ENCODE measurements at places on chromosomes 6 and 20.

GRCh38 chr6:148222846-148223245 is 119.8 kb upstream of the SASH1 start:
- DNase-seq: no peak

DNA sequence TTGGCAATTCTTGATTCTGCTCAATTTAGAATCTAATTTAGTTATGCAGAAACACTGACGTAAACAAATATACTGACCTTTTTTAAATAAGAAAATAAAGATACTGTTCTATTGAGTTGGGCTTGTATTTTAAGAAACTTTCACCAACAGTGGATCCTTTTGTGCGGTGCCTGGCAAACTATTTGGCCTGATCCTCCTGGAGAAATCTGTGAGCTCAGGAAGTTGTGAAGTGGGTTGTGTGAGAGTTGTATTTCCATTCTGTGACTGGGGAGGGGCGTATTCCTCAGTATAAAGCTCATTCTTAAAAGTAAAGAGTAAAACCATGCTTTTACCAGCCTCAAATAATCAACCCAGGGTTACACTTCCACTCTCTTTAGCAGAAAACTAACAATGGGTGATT is 85.6 kb downstream of the SEL1L2 start:
- DNase-seq: no peak

DNA sequence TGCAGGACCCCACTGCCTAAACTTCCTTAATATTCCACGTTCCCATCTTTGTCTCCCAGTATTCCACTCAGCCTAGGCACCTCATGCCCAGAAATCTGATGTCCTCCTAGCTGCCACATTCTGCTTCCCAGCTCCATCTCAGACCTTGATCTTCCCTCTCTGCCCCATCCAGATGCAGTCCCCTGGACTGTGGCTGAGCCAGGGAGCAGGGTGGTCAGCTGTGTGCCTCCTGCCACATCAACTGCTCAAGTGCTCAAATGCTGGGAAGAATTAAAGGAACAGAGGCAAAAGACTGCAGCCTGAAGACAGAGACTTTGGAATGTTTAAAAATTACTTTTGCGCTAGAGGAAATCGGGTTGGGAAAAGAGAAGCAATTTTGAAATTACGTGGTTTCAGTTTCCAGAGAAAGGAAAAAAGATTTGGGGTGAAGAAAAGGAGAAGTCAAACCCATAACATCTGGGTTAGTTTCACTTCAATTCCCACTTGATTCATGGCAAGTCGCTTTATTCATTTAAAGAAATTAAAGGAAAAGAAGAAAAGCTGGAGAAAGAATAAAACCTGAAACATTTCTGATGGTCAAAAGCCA is 704.8 kb downstream of the PTPRT start:
- no peak for DNase-seq

DNA sequence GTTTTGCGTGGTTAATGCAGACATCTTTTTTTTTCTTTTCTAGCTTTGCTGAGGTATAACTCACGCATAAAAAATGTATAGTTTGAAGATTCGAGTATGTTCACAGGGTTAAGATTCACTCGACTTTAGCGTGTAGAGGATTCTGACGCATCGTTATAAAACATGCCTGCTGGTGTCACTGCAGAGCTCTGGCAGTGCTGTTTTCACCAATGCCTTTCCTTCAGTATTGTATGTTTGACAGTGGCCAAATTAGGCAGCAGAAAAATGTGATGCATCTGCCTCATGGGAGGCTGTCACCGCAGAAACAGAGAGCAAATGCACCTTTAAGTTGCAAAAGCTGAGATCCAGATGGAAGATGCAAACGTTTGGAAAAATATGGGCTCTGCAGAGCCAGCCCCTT is 18.0 kb upstream of the SIRPB2 start:
- peak; percentile 6 for DNase-seq

DNA sequence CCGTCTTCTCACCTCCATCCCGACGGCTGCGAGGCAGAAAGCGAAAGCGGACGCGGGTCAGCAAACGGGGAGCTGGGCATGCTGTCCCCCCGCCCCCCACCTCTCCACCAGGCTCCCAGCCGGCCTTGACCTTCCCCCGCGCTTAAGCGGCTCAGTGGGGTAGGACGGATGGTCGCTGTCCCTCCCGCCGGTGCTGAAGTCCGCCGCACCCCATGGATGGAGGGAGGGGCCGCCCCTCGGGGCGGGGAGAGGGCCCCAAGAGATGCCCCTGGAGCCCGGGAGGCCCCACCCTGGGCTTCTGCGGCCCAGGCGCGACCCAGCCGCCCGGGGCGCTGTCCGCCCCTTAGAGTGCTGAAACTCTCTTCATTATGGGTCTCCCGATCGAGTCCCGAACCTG is at the start of gene KCNB1:
Gene KCNB1 (minus strand): TSS at position 48 of the 397 bp plus-strand sequence. CDS start 188 bp downstream, outside the sequence.
- DNase-seq: peak; percentile 76

GRCh38 chr6:53960311-53960710 is 150.9 kb upstream of the MLIP start:
- DNase-seq: peak; percentile 35

DNA sequence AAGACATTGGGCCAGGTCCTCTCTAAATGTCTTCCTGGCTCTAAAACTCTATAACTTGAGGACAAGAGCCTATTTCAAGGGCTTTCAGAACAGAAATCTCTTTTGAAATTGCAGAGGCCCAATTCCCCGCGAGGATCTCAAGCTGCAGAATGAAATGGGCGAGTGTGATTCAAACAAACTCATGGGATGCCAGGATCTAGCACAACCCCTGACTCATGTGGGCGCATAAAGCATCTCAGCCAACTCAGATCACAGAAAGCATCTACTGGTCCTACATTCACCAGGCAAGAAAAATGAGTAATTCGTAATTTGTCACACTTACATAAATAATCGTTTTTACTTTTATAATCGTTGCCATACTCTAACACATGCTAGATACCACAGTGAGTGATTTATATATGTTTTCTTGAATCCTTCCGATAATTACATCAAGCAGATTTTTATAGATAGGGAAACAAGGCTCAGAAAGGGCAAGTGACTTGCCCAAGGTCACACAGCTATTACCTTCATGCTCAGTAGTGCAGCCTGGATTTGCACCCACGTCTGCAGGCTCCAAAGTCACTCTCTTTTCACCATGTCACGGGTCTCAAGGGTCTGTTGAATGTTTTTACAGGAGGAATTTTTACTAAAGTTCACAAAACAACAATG is 26.2 kb downstream of the FOXF2 start:
- no peak for DNase-seq

DNA sequence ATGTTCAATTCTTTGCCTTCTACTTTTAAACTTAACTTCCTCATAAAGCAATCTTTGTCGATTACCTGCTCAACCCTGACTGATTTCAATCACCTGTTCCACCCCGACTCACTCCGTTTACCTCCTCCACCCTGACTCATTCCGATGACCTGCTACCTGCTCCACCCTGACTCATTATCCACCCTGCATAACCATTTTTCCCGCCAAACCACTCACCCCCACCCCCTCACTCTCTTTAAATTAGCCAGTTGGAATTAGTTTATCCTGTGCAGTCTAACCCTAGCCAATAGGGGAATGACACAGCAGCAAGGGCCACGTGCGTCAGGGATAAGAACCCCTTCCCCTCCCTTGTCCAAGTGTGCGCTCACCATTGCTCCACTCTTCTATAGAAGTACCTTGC is 56.7 kb upstream of the MRAP2 start:
- no peak for DNase-seq

DNA sequence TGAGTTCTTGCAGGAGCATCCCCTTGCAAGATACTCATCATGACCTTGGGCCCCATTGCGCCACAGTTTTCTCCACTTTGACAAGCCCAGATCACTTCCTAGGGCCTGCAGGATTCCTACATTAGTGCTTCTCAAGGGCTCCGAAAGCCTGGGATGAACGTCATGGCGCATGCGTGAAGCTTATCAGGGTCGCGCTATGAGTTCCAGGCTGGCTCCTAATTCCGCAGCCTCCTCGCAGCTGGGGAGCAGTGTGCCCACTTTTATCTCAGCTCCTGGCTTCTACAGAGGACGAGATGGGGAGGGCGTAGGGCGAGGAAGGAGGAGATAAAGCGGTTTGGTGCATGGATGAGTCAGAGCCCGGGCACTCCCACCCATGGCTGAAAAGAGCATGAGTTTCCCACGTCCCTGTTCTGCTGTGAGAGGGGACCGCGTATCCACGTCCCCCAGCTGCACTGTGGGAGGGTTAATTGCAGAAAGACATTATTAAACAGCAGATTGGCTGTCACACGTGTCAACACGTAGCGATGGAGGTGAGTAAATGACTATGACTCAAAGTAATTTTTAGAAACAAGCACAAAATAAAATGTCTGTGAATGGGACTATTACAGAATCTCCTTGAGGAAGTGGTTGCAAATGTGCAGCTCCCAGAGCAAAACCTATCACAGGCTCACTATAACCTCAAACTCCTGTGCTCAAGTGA is 72.9 kb upstream of the DSP start:
- DNase-seq: no peak

DNA sequence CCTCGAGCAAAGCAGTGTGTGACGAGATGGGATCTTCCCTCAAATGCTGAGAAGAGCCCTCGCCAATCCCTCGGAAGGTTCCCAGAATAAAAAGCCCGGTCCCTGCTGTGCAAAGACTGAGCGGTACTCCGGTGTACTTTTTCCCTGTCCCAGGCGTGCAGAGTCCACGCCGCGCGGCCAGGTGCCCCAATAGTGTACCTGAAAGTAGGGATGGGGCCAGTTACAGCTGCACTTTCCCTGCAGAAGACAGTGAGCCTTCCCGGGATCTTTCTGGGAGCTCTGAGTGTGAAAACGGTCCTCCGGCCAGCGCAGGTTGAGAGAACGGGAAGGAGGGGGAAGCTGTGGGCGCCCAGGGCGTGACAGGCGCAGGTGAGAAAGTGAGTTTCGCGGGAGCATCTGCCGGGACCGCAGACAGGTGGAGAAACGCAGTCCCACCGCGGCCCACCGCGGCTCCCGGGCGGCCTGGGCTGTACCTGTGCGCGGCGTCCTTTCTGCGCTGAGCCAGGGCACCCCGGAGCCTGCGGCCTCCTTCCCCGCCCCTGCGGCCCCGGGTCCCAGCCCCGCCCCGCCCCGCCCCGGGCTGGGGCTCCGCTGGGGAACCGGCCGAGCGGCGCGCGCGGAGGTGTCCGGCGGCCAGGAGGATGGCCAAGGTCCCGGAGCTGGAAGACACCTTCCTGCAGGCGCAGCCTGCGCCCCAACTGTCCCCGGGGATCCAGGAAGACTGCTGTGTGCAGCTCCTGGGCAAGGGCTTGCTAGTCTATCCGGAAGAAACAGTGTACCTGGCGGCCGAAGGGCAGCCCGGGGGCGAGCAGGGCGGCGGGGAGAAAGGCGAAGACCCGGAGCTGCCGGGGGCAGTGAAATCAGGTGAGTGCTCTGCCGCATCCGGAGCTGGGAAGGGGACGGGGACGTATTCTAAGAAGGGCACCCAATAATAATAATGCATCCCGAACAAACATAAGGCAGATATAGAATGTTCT is at the start of gene RFX6:
Gene RFX6 (plus strand): TSS at position 608 of the 977 bp plus-strand sequence. CDS start 34 bp downstream, at position 642.
- no peak for DNase-seq

- no peak for DNase-seq
These were observed 100.1 kb downstream of the CDC5L start for GRCh38 chr6:44487586-44487985.

DNA sequence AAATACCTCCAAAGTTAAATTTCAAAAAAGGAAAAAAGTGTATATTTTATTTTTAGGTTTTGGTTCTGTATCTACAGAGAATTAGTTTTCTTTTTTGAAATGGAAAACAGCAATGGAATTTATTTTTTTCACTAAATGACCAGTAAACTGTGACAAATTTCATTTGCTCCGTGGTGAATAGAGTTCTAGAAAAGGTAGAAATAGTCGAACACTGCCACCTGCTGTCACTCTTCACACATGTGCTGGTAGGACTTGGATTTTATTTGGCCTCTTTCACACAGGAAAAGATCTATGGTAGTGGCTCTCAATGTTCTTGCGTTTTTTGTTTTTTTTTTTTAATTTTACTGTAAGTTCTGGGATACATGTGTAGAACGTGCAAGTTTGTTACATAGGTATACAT is 312.5 kb downstream of the EYA4 start:
- peak; percentile 83 for DNase-seq

DNA sequence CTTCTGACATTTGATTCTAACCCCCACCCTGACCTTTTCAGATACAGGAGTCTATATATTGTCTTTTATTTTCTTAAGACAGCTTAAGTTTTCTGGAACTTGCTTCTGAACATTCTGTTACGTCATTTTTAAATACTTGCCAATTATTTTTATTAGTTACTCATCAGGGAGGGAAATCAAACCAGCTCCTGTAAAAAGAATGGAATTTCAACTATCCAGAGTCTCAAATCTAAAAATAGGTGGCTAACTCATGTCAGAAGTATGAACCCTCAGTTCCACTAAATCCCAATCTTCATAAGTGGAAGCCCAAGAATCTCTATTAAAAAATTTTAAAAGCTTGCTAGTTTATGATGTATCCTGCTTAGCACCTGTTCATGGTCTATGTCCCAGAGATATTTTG is 900.0 kb downstream of the KIF16B start:
- peak; percentile 8 for DNase-seq

DNA sequence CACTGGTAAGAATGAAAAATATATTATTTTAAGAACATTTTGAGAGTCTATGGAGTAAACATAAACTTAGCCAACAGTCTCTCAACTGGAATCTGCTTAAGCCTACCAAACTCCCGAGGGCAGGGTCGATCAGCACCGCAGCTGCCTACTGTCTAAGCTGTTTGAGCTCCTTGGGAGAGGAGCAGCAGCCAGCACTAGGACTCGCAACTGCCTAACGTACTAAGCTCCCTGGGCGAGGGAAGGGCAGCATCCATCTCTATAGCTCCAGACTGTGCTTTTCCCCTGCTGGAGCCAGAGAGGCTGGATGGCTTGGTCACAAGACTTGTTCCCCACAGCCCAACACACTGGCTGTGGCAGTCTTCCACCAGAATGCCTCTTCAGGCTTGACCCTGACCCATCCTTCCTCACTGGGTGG is 96.4 kb downstream of the MOXD1 start:
- DNase-seq: no peak

GRCh38 chr6:87200469-87201175 is 45.3 kb downstream of the ZNF292 start:
- no peak for DNase-seq

DNA sequence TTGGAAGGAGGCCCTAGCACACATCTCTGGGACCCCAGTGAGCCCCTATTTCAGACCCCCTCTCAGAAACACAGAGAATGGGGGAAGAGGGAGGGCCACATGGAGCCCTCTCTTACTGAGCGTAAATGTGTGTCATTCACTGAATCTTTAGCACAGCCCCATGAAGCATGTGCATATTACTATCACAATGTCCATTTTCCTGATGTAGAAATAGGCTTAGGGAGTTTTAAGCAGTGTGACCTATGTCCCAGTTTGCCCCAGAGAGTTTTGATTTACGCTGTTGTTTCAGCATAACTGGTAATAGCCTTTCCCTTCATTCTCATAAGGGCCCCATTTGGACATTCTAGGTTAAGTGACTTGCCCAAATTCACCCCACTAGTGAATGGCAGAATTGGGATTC is 25.0 kb upstream of the TCP11 start:
- DNase-seq: no peak
